ENCODE measurements at places on chromosomes 6 and 20.

DNA sequence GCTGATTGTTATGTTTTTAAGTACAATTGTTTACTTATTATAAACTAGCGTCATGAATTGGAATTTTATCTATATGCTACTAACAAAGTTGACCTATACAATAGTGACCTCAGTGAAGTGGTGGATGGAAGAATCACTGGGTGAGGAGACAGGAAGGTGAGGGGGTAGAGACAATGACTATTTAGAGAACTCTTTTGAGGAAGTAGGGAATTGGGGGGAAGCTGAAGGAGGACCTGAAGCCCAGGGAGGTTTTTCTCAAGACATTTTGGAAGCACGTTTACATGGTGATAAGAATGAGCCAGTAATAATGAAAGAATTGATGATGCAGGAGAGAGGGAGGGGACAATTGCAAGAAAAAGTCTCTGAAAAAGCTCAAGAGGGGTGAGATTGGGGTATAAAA lies 96.4 kb downstream of the RPS12 start:
- no peak for DNase-seq

- no peak for DNase-seq
These were observed 14.3 kb downstream of the SERPINB6 start for GRCh38 chr6:2956930-2957685.

GRCh38 chr20:23856736-23857135 lies 22.8 kb downstream of the CST5 start:
- DNase-seq = peak; percentile 31

- DNase-seq = peak; percentile 59
These were observed 129.5 kb upstream of the SGK1 start for GRCh38 chr6:134447423-134447822.

GRCh38 chr6:119043783-119044182 lies 34.7 kb downstream of the FAM184A start:
- no peak for DNase-seq

DNA sequence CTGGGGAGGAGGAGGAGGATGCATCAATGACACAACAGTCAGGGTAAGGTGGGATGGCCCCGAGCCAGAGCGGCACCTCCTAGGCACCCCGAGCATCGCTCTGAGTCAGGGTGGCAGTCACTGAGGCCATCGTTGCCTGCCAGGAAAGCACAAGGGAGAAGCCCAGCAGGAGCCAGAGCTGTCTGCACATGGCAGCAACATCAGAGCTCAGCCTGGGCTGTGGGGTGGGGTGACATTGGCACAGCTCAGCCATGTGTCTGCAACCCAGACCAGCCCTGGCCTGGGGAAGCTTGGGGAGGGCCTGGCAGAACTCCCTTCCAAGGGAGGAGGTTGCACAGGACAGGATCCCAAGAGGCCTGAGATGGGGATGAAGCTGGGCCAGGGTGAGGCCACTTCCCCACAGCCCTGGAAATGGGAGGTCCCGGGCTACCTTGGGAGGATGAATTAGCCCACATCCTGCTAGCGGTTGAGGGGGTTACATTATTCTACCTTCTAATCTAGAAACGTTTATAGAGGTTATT lies 255.6 kb downstream of the MAFB start:
- no peak for DNase-seq

DNA sequence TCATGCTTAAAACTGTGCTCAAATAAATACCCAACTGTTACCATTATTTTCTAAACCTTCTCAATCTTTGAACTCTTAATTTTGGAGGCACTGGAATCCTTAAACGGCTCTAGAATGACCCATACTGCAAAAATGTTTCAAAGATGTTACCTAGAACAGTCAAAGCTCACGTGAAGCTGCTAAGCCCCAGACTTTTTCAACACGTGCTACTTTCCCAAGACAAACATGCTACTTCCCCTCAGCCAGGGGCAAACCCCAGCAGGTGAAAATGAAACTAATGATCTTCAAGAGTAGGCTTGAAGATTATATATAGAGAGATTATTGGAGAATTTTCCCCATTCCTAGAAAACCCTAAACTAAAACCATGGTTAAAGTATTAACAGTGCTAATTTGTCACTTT lies 28.1 kb downstream of the HUS1B start:
- DNase-seq = no peak

DNA sequence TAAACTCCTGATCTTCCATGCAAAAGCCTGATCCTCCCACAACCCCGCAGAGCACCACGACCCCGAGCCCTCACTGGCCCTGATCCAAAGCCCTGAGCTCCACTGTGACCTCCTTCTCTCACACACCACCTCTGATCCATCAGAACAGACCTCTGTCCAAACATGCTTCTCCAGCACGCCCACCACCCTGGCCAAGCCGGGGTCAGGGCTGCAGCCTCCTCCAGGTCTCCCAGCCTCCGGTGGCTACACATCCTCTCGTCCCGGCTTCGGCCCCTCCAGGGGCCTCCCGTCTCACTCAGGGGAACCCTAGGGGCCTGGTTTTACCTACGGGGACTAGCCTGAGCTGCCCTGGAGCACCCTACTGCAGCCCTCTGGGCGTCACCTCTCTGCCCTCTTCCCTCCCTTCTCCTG lies 49.1 kb downstream of the FOXF2 start:
- no peak for DNase-seq

DNA sequence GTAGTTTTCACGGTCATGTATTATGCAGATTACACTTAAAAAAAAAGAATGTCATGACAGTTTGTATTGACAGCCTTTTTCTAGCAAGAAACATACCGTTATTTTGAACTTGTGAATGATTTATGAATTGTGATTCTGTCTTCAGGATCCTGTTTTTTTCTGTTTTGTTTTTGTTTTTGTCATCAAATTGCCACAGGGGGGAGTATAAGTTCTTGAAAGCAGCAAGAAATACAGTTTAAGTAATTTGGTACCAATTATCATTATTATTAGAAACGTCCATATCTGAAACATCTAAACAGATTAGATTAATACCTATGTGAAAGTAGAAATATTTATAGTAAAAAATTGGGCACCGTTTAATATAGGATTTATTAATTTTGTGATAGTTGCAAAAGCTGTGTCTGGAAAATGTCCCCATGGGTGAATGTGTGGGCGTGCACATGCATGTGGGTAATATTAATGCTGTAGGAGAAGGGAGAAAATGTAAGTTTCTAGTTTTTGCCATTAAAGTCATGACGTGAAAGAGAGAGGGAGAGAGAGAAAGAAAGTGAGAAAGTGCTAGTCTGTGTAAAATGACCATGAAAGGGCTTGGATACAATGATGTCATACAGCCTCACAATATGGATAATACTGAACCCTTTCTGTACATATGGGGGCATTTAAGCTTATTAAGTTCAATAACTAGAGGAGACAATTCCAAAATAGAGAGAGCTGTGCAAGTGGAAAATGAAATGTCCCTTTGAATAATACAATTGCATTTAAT lies 9.4 kb upstream of the CCN2 start:
- DNase-seq = no peak

- no peak for DNase-seq
These were observed 26.4 kb upstream of the SIRPA start for GRCh38 chr20:1868856-1869255.

DNA sequence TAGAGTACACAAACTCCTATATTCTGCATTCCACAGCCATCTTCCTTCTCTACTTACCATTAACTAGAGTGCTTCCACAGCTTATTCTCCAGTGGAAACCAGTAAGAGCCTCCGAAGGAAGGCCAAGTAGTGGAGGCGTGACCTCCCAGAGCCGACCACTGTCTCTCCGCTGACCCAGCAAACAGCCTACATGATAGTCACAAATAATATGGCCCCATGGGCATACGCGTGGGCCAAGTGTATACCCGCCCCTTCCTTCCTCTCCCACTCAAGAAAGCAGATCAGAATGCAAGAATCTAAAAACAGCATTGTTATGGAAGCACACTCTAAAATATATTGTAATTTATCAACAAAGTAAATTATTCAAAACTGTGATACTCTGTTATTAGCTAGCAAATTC lies 526.6 kb upstream of the JARID2 start:
- DNase-seq = no peak

DNA sequence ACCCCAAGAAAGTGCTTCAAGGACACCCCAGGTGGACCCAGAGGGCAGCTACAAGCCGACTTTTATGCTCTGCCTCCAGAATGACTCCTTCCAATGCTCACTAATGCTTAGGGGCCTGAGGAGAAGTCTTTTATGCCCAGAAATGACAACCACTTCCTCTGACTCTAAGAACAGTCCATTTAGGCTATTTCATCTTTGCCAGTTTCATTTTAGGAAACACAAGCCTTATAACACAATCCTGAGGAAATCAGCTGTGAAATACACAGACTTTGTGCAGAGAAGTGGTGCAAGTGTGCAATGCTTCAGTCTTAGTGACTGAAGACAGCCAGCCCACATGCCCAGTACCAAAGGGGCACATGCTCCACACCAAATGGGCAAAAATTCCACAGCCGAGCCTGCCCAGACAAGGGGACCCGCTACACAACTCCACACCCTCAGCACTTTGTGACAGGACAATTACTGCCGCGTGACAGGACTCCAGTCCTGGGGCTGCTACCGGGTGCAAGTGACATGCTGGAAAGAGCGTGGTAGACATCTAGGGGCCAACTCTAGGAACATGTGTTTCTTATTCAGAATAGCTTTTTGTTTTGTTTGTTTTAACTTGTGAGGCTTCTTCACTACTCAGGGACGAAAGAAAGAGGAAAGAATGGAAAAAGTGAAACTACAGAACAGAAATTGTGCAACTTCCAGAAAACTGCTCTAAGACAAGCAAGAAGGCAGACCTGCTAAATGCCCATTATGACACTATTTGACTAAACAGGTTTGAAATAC lies 28.2 kb upstream of the PLAGL1 start:
- peak; percentile 8 for DNase-seq

GRCh38 chr6:1745814-1746213 lies 136.1 kb downstream of the FOXC1 start:
- no peak for DNase-seq

DNA sequence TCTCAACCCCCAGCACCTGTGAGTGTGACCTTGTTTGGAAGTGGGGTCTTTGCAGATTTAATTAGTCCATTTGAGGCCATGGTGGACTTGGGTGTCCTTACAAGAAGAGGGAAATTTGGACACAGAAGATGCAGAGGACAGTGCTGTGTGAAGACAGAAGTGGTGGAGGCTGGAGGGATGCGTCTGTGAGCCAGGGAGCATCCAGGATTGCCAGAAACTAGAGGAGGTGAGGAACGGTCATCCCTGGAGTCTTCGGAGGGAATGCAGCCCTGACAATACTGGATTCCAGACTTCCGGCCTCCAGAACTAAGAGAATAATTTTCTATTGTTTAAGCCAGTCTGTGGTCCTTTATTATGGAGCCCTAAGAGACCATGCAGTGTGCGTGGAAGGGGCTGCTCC lies 22.9 kb upstream of the NPBWR2 start:
- DNase-seq = no peak

GRCh38 chr6:118495485-118496280 lies 52.4 kb upstream of the PLN start:
- peak; percentile 59 for DNase-seq

DNA sequence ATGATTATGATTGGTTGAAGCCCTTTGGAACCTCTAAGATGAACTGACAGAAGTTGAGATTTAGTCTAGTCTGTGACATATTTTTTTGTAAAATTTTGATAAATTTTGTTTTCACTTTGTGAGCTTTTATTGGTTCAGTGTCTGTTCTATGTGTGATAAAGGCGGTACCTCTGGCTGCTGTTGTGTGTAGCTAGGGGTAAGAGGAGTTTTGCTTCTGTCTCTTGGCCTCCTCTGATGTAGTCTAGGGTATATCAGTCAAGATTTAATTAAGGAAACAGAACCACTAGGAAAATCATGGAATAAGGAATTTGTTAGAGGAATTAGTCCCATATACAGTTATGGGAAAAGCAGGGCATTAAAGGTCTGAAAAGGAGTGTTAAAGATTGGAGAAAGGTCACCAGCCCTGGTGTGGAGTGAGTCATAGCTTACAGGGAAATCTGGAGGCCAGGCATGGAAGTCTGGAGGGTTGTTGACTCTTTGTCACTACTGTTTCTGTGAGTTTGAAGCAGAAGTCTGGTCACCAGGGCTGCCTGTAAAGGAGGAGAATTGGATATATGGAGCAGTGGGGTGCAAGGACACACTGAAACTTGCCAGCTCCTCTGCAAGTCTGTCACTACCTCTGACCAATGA lies 28.5 kb downstream of the CDC5L start:
- peak; percentile 41 for DNase-seq

- DNase-seq = no peak
These were observed 117.5 kb upstream of the BEND6 start for GRCh38 chr6:56837322-56837894.

Data from bronchial epithelial cell (primary cell).